ENCODE measurements at places on chromosomes 5 and 9.

DNA sequence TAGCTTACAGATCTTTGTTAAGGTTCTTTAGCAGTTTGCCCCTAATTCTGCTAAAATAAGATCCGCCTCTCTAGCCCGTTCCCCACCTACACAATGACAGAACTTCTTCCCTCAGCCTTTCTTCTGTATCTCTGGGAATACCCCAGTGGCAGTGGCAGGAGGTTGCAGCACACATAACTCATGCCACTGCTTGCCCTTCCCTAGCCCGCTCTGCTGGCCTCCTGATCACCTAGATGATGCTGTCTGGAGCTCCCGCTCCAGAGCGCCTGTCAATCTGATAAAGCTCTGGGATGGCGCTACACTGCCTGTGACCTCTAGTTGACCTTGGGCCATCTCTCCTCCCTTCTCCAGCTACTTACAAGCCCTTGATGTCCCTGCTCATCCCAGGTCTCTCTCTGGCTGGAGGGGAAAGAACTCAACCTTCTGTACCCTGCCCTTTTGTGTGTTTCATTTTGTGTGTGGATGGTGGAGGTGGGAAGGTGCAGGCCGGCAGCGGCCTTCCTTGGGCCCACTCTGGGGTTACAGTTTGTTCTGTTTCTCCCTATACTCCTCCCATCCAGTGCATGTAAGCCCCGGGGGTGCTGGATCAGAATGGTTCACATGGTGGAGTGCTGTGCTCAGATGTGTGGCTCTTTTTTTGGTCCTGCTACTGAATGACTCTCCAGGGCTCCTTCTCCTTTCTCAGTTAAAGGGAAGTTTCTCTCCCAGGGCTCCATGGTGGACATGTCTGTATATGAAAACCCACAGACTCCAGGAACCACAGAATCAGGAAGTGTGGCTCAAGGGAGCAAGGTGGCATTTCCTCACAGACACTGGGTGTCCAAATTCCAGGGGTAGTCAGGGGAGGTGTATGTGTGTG lies 29.1 kb downstream of the MTX3 start:
- no peaks in the 10 kb centered on the region for H3K4me1 ChIP-seq
- H3K36me3 ChIP-seq = no peaks in the 10 kb centered on the region
- DNase-seq = no peak
- H3K27me3 ChIP-seq = no peaks in the 10 kb centered on the region
- no peak overlapping the region for H3K4me3 ChIP-seq

GRCh38 chr5:170746961-170747340 lies 36.6 kb upstream of the GABRP start:
- H3K27me3 ChIP-seq = peaks cover 2% of the 10 kb centered on the region
- peaks cover 4% of the 10 kb centered on the region for H3K4me1 ChIP-seq
- no peak for DNase-seq
- H3K27ac ChIP-seq = no peak overlapping the region
- no peak overlapping the region for H3K4me3 ChIP-seq
- H3K36me3 ChIP-seq = no peaks in the 10 kb centered on the region

GRCh38 chr5:103243665-103244064 lies 14.9 kb upstream of the MACIR start:
- H3K27ac ChIP-seq = no peak overlapping the region
- no peaks in the 10 kb centered on the region for H3K36me3 ChIP-seq
- no peaks in the 10 kb centered on the region for H3K4me1 ChIP-seq
- no peak for DNase-seq
- no peak overlapping the region for H3K4me3 ChIP-seq

GRCh38 chr5:149826574-149826973 lies 96.5 kb downstream of the PPARGC1B start:
- H3K36me3 ChIP-seq = no peaks in the 10 kb centered on the region
- H3K4me1 ChIP-seq = no peaks in the 10 kb centered on the region
- no peaks in the 10 kb centered on the region for H3K27me3 ChIP-seq
- no peak overlapping the region for H3K27ac ChIP-seq
- H3K4me3 ChIP-seq = no peak overlapping the region

DNA sequence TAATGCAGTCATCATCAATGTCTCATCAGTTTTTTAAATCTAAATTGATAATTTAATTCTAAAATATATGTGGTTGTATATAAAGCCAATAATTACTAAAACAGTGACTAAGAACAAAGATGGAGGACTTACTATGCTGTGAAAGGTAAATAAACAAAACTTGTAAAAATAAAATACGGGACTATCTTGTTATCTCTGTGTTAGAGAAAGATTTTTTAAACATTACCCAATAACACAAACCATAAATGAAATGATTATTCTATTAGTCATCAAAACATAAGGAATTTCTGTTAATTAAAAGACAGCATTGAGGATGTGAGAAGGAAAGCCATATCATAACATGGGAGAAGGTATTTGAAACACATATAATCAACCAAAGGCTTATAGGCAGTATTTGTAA lies 226.2 kb upstream of the SMC2 start:
- no peak overlapping the region for H3K27ac ChIP-seq
- no peaks in the 10 kb centered on the region for H3K27me3 ChIP-seq
- H3K36me3 ChIP-seq = no peaks in the 10 kb centered on the region

Measured in CD4-positive, CD25-positive, alpha-beta regulatory T cell (primary cell).